ENCODE measurements at places on chromosomes 11 and 22. TPM values are rescaled to one million over a fixed set of nuclear protein-coding genes. Genes with fewer than 3 reads are reported as not detected.
A peak's percentile ranks its signal among the peaks of the same experiment; 100 is the strongest.

DNA sequence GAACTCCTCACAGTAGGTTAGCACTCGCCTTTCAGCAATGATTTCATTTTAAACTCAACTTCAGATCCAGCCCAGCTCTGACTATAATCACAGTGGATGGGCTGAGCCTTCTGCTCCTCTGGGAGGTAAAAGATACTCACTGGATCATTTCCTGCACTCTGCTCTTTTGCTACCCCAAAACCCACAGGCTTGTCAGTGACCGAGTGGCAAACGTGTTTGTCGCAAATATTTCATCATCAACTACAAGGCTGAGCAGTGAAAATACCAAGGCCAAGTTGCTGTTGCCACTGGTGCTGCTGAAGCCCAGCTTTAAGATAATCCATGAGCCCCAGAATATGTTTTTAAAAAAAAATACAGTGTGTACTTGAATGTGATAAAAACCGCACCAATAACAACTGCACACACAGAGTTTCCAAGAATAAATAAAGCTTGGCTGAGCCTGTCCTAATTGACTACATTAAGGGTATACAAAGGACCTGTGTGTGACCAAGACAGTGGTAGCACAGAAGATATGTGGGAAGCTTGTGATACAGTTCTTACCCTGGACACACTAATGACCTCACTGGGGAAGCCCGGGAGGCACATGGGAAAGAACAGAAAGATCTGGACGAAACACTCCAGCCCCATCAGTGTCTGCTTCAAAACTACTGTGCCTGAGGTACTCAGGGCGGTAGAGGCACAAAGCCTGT, 41.3 kb downstream of the ABTB2 start:
- DNase-seq, result no peak

DNA sequence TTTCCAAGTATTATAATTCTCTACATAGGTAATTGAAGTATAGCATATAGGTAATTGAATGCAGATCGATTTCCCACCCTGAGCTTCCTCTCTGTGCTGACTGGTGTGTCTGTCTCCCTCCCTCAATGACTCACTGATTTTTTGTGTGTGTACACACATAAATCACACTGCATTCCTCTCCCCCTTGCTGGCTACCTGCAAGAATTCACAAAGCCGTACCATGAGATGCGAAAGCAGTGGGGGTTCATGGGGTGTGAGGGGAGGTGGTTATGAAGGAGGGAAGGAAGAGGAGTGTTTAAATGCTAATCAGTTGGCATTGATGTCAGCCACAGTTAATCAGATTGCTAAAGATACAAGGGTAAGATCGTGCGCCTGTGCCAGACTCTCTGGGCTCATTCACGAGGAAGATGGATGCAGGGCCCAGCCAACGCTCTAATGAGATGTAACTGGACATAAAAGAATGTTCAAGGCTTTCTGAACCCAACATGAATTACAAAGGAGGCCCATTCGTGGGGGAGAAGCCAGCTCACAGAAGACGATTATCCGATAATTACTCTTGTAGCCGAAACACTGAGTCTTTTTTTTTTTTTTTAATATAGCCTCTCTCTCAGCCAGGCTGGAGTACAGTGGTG, 107.4 kb downstream of the SEZ6L start:
- DNase-seq, result no peak

- DNase-seq, result no peak
Observed at GRCh38 chr11:78350646-78351165, 66.9 kb downstream of the GAB2 start.

DNA sequence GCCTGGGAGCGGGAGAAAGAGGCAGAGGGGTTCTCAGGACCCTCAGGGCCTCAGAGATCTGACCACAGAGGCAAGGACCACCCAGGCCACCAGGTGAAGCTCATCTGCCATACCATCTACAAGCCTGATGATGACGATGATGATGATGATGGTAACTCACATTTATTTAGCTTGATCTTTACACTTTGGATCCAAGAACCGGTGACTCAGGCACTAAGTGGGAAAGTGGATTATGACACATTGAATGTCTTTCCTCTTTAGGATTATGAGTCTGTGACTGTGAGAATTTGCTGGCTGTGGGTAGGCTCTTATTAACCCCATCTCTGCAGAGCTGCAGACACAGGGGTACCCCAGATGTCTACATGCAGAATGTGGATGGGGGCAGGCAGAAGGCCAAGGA, 110.3 kb downstream of the DSCAML1 start:
- no peak for DNase-seq

DNA sequence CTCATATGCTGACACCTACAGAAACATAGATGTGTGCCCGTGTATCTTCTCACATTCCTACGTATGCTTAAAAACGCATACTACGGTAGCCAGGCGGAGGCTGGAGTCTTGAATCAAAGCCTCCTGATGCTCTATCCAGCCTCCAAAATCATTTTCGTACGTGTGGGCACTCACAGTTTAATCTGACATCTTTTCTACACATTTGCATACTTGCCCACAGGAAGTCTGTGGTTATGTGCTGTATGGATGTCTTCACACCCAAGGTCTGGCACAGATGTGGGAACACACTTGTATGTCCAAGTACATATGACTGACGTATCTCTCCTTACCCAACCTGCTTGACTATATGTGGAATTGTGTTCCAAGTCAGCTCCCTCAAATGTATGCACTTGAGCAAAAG, 561.8 kb upstream of the CADM1 start:
- DNase-seq, result no peak

DNA sequence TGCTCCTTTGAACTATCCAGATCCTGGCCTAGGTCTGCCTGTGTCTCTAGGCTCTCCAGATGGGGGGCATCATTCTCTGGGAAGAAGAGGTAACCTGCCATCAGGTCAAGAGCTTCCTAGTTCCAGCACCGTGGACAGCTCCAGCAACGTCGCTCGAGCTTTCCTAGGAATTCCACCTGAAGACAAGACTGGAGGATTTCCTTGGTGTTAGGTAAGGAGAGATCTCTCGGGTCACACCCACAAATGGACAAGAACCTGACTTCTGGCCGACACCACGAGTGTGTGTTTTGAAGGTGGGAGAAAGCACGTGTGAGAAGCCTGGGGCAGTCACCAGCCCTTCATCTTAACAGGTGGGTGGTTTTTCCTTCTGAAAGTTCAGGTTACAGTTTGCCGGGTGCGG, 1.2 kb downstream of the PRG3 start:
- DNase-seq, result no peak

GRCh38 chr22:32994898-32995297, 63.3 kb downstream of the SYN3 start:
- no peak for DNase-seq

GRCh38 chr11:3232956-3233355, 739 bp upstream of the MRGPRE start:
- DNase-seq, result no peak

GRCh38 chr11:118581057-118581456, 8.8 kb downstream of the ARCN1 start:
- no peak for DNase-seq

GRCh38 chr11:105489446-105489845, 120.4 kb upstream of the GRIA4 start:
- DNase-seq, result no peak

DNA sequence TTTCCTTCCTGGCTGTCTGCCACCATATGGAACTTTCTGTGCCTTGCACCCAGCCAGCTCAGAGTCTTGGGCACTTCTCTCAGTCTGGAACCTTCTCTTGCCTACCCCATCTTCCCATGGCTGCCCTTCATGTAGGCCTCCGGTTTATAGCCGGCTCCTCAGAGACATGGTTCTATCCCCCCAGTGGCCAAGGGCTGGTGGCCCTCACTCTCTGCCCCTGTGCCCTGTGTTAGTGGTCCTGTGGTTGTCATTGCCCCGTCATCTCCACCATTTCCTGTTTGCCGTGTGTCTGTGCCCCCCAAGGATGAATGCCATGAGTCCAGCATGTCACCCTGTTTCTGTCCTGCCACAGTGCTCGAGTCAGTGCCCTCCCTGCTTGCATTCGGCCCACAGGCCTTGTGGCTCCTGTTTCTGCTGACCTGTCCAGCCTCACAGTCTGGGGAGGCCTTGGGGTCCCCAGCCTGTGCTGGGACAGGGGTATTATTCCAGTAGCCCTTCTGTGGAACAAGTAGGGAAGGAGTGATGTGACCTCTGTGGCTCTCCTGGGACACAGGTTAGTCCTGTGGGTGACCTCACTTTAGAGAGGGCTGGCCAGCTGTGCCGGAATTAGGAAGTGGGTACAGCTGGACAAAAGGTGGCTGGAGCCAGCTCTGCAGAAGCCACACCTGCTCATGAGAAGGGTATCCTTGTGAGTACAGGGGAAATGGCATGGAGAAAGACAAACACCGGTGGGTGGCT, 30.7 kb downstream of the ST3GAL4 start:
- DNase-seq, result peak; percentile 62

- peak; percentile 70 for DNase-seq
Observed at GRCh38 chr11:62926680-62927455, 5.7 kb upstream of the CHRM1 start.

DNA sequence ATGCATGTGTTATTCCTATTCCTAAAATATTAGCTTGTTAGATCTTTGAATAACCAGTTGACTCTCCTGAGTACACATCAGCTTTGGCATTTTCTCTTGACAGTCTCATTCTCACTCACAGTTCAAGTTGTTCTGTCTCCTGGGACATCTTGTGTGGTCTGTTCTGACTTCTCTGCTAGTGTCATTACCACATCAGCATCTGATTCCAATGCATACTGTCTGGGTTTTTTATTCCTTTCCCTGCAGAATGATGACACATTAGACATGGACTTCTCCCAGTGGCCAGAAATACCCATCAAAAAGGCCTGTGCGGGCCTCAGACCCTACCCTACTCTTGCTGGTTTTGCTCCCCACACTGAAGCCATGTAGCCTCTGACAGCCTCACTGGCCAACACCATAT, 2.7 kb downstream of the ZNF74 start:
- DNase-seq, result no peak

- peak; percentile 95 for DNase-seq
Observed at GRCh38 chr22:27238935-27239510, 562.5 kb downstream of the MN1 start.

GRCh38 chr22:37710675-37711074, 13.8 kb downstream of the TRIOBP start:
- DNase-seq, result no peak

DNA sequence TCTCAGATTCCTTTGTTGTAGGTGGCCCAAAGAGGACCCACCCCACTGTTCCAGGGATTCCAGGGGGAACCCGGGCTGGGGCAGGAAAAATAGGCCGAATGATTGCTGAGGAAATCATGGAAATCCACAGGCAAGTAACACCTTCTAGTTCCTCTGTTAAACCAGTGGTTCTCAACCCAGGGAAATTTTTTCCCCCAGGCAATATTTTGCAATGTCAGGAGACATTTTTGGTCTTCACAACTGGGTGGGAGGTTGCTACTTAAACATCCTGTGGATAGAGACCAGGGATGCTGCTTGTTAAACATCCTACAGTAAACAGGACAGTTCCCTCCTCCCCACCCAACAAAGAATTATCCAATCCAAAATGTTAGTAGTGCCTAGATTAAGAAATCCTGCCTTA, 84.7 kb downstream of the BTBD10 start:
- no peak for DNase-seq

DNA sequence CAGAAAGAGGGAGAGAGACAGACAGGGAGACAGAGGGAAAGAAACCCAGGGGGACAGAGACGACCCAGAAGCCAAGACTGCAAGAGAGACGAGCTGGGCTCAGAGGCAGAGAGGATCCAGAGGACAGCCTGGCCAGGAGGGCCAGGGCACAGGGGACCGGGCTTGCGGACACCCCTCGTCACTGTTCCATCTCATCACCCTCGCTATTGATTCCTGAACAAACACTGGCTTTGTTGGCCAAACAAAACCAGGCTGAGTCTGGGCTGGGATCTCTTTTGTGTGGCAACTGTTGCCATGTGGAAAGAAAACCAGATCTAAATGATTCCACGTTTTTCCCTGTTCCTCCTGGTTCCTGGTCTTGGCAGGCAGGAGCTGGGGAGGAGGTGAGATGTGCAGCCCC, 339.4 kb downstream of the MN1 start:
- DNase-seq, result no peak

- no peak for DNase-seq
Observed at GRCh38 chr11:86810288-86810687, 9.9 kb downstream of the PRSS23 start.

GRCh38 chr22:42754658-42755057, 34.0 kb upstream of the A4GALT start:
- DNase-seq, result no peak

DNA sequence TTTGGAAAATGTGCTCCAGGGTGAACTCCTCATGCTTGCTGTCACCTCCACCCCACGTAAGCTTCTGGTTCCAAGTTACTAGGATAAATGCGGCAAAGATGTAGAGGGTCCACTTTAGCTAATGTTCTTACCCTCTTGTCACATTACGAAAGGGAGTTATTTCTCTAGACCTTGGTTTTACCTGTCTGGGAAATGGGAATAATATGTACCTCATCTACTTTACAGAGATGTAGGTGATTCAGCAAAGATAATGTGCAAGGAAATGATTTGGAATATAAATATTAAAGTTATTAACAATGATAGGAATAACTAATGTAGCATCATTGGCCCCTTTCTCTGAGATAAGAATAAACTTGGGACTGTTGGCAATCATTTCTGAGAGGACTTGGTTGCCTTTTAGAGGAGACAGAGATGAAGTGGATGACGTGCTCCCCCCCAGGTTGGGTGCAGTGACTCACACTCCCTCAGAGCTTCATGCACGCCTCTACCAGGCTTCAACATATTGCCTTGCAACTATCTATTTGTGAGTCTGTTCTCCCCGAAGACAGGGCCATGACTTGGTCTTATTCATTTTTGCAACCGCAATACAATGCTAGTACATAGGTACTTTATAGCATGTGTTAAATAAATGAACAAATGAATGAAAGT, 97.1 kb downstream of the ME3 start:
- DNase-seq, result no peak

DNA sequence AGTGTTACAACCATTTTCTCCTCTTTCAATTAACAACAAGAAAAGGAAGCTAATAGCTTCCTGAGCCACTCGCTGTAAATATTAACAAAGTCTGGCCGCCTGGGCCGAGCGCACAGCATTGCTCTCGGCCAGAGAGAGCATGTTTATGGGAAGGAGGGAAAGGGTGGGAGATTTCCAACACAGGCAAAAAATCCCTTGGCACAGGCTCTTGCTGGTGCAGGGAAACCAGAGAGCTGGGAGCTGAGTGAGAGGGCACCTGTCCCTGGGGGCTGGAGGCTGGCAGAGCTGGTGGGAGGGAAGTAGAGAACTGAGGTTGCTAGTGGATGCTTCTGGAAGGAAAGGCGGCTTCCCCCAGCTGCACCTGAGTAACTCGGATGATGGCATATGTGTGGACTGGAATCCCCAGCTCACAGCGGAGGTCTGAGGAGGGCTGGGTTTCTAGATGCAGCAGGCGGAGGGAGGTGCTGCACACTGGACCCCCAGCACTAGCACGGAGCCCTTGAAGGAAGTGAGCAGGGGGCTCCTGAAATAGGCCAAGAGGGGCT, 59.6 kb downstream of the FLRT1 start:
- DNase-seq, result no peak

MRGPRF gene
- total RNA-seq, result 117 TPM

TCN1 gene
- total RNA-seq, result not detected

BEST1 gene
- 9.5 TPM for total RNA-seq

OR5AR1 gene
- total RNA-seq, result not detected

SLN gene
- 475 TPM for total RNA-seq

ZNF214 gene
- 1.8 TPM for total RNA-seq

MB gene
- 2.3 TPM for total RNA-seq

PHLDA2 gene
- total RNA-seq, result 8.1 TPM

NXPE2 gene
- 0.57 TPM for total RNA-seq

TREH gene
- total RNA-seq, result not detected

P2RY6 gene
- total RNA-seq, result 4.9 TPM

OR56A1 gene
- total RNA-seq, result not detected

OR51I1 gene
- not detected for total RNA-seq

TMPRSS13 gene
- 0.24 TPM for total RNA-seq

Data from posterior vena cava (tissue), 2 donors.